Occipital lobe (tissue), 3 donors: ENCODE measurements at places on chromosomes 11 and 22.

GRCh38 chr22:49916831-49917230, 1.4 kb downstream of the ALG12 start:
- DNase-seq: no peak

DNA sequence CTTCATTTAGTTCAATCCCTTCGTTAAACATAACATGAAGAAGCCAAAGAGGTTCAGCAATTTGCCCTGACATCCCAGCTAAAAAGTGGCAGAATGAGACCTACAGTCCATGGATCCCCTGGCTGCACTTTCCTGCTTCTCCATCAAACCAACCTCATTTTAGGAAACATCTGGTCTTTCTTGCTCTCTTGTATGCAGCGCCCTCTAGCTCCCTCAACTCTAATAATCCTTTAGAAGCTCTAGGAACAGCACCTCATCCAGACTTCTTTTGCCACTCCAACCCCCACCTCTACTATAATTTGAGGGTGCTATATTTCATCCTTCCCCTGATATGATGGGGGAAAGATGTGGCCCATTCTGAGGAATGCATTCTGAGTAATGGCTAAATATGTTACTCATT, 7.4 kb downstream of the CNTF start:
- no peak for DNase-seq

DNA sequence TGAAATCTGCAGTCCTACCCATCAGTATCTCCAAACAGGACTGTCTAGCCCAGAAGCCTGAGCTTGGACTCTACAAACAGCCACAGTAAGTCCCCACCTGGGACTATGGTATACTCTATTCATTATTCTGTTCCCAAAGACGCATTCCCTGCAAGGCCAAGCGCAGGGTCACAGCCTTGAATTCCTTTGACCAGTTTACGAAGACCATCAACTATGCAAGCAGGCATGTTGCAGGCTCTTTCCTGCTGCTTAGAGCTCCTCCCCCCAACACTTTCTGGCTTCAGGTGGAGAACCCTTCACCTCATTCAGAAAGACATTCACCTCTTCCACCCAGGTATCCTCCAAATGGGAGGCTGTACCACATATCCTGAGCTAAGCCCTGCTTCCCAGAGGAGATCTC, 62.5 kb downstream of the TIMP3 start:
- no peak for DNase-seq

DNA sequence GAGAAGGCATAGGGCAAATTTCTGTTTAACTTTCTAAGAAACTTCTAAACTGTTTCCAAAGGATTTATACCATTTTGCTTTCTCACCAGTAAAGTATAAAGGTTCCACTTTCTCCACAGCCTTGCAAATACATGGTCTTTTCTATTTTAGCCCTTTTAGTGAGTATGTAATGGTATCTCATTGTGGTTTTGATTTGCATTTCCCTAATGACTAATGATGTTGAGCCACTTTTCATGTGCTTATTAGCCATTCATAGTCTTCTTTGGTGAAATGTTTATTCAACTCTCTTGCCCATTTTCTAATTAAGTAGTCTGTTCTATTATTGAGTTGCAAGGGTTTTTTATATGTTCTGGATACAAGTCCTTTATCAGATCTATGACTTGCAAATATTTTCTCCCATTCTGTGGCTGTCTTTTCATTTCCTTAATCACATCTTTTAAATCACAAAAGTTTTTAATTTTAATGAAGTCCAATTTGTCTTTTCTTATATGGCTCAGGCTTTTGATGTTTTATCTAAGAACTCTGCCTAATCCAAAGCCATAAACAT, 83.8 kb upstream of the KCNQ1OT1 start:
- DNase-seq: no peak

DNA sequence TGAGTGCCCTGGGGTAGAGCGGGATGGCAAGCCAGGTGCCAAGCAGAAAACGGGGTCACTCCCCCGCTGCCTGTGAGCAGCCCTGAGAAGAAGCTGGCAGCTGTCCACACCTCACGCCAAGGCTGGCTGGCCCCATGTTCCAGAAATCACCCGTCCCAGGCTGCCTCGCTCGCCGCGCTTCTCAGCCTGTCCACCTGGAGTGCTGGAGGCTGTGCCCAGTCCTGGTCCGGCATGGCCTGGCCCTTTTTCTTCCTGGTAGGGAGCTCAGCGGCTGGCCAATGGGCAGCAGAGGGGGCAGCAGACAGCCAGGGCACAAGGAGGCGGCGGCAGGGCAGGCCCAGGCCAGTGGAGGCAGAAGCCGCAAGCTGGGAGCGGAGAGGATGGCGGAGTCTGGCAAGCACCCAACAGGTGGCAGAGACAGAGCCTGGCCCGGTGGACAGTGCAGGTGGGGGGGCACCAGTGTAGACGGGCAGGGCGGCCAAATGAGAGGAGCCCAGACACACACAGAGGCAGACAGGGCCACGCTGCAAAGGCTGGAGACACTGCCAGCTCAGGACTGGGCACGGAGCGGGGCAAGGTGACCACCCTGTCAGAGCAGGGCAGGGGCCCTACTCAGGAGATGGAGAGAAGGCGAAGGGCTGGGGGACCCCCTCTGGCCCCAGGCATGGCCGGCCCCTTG, 37.2 kb upstream of the TH start:
- DNase-seq: no peak

DNA sequence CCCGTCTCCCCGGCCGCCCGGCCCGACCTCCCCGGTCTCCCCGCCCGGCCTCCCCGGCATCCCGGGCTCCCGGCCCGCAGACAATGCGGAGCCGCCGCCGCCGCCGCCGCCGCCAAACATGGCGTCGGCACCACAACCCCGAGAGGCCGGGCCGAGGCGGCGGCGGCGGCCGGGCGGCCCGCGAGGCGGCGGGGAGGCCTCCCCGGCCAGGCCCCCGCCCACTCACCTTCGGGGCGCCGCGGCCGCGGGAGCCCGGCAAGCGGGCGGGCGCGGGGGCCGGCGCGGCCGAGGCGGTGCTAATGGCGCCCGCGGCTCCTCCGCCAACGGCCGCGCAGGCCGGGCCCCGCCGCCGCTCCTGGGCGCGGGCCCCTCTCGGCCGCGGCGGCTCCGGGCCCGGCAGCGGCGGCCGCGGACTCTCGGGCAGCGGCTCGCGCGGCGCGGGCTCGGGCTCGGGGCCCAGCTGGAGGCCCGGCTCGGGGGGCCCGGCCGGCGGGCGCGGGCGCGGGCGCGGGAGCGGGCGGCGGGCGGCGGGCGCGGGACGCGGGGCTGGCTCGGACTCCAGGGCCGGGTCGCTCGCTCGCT, 311 bp downstream of the BRD1 start:
- no peak for DNase-seq

DNA sequence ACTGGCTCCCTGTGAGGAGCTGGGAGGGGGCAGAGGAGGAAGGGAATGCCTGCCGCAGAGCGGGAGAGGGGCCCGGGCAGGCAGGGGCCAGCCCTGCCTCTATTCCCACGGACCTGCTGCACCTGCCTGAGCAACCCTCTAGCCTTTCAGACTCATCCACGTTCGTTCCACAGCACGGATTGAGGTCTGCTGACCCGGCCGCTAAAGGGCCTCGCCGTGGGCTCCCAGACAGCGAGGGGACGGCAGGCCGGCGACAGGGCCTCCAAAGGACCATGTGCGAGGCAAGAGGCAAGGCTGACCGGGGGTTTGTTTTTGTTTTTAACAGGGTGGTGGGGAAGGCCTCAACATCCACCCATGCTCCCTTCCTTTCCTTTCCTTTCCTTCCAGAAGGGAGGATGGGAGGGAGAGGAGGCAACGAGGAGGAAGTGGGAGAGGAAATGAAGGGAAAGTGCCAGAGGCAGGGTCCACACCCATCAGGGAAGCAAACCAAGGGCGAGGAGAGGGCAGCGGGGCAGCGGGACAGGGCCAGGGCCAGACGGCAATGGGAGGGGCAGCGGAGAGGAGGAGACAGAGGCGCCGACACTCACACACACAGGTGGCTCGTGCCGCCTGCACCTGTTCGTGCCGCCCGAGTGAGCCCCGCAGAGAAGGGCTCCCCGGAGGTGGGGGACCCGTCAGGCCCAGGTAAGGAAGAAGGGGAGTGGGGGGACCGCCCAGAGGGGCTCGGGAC, 7.5 kb downstream of the LRFN4 start:
- DNase-seq: no peak

- no peak for DNase-seq
Observed at GRCh38 chr22:36764060-36764459, 11.9 kb downstream of the IFT27 start.

GRCh38 chr22:39622881-39623367, 52.4 kb downstream of the CACNA1I start:
- DNase-seq: no peak

DNA sequence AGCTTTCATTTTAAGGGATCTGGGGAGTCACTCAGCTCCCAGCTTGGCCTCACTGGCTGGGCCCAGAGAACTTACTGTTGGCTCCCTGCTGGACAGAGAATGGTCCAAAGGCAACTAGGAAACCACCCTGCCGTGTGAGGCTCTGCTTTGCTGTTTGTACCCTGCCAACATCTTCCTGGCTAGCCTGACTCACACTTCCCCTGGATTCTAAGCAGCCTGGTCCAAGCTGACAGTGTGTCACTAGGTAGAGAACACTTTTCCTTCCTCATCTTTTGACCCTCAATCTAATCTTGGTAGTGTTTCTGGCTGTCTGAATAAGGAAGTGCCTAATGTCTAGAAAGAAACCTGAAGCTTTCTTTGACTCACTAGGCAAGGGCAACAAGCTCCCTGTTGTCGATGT, 76.7 kb downstream of the FAR1 start:
- no peak for DNase-seq

DNA sequence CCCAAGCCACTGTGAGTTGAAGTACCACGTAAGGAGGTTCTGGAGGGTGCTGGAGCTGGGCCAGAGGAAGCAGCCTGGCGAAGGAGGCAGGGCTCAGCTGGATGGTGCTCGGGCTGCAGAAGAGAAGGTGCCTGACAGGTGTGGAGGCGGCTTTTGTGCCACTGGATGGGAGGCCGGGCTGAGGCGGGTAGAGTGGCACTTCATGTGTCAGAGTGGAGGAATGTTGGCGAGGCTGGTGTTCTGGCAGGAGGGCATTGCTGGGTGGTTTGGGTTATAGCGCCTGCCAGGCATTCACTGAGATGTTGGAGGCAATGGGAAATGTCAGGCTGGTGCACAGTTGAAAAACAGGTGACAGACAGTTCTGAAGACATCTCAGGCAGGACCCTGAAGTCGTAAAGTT, 24.2 kb downstream of the UBE2L3 start:
- DNase-seq: no peak

GRCh38 chr11:46278387-46279125, 1.1 kb downstream of the CREB3L1 start:
- DNase-seq: no peak

- DNase-seq: no peak
Observed at GRCh38 chr11:113952070-113952469, 22.8 kb upstream of the HTR3A start.

- DNase-seq: no peak
Observed at GRCh38 chr11:64291752-64292459, 804 bp downstream of the KCNK4 start.

- no peak for DNase-seq
Observed at GRCh38 chr11:71472357-71472885, 19.4 kb downstream of the NADSYN1 start.

DNA sequence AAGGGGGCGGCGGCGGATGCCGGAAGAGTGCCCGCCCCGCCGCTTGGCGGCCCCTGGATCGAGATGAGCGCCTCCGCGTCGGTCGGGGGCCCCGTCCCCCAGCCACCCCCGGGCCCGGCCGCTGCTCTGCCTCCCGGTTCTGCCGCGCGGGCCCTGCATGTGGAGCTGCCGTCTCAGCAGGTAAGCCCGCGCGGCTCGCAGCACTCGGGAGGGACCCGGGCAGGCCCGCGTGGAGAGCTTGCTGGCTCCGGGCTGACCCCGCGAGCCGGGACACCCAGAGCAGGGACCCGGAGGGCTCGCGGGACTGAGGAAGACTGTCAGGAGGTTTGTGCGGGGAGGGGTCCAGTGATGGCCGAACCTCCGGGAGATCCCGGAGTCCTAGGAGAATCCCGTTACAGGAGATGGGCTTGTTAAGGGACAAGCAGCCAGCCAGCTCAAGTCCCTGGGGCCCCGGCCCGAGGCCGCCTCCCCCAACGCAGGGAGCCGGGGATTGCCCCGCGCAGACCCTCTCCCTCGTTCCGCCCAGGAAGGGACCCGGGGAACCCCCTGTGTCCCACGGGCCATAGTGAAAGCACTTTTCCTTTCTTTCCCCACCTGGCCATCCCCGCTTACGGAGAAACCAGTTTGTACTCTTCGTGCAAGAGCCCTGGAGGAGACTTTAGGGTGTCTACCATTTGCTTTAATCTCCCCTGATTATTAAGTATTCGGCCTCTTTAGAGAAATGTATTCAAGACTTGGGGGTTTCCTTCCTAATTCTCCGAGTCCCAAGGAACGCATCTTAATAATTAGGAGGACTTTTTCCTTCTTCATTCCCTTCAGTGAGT, 547 bp downstream of the UVRAG start:
- DNase-seq: no peak

DNA sequence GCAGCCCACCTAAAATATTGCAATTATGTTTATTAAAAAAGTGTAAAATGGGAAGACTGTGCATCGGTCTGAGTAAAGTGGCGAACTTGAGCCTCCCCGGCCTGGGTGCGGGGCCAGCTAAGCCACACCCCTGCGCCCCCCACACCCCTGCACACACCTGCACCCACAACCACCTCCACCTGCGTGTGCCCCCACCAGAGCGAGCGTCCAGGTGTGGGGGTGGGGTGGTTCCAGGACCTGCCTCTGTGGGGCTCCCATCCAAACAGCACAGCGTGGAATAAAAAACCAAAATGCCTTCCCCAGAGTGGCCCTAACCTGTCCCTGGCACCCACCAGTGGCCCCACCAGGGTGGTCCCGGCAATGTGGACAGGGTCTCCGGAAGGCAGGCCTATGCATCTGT, 30.1 kb upstream of the CARS1 start:
- DNase-seq: no peak

DNA sequence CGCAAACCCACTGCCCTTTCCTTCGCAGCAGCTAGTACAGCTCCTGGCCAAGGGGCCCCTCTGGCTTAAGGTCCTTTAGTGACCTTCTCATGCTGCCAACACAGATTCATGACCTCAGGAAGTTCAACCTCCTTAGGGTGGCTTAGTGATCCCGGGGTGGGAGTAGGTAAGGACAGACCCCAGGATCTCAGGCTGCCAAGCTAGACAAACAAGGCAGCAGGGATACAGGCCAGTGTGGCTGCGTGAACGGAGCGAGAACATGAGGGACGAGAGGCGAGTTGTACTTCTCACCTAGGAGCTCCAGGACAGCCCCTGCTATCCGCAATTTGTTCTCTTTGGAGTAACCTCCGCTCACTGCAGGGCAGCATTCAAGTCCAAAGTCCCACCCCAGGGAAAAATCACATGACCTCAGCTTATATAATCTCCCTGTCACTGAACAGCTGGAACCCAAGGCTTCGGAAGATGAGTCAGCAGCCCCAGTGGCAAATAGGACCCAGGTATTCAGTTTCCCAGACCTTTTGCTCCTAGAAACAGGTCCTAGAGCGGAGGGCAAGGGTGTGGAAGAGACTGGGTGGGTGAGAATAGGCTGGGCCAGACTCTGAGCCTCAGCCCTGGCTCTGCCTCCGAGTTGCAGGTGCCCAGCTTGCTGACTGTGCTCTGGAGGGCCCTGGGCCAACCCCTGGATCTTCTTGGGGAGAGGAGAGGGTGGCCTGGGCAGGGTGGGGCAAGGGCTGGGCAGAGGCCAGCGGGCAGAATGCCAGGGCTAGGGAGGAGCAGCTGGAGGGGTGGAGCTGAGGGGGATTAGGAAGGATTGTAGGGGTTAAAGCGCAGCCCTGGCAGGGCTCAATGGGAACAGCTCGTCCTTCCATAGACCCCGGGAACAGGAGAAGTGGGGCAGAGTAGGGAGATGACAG, 13.1 kb downstream of the USP2 start:
- DNase-seq: peak; percentile 38

GRCh38 chr11:107473792-107474191, 16.2 kb upstream of the CWF19L2 start:
- no peak for DNase-seq
